ENCODE measurements at places on chromosomes 12 and 14.

GRCh38 chr12:130669205-130669557 lies 46.9 kb downstream of the RIMBP2 start:
- no peak for DNase-seq

GRCh38 chr14:37088356-37089215 lies 83.8 kb downstream of the SLC25A21 start:
- no peak for DNase-seq

DNA sequence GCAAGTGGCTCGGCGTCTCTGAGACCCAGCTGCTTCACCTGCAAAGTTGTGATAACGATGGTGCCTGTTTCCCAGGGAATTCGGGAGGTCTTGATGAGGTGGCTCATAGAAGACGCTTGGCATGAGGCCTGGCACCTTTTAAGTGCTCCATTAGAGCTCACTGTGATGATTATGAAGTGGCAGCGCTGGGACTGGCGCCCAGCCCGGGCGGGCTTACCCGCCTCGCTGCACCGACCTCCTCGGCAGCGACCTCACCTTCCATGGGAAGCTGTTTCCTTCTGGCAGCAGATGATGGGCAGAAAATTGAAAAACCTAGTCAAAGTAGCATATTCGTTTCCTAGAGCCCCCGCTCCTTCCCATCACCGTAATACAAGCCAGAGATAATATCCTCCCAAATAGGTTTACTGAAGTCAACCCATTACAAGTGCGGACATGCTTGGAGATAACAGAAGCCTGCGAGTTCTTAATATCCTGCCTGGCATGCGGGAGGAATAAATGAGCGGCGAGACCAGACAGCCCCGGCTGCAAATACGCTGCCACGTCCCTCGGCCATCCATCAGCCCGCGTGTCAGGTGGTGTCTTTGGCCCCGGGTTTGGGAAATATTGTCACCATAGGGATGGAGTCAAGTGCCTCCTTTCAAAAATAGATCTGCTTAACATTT lies 35.2 kb upstream of the DLK1 start:
- no peak for DNase-seq

GRCh38 chr12:101854747-101855146 lies 22.6 kb upstream of the DRAM1 start:
- DNase-seq = no peak

GRCh38 chr12:104749545-104749944 lies 208.5 kb downstream of the SLC41A2 start:
- no peak for DNase-seq

DNA sequence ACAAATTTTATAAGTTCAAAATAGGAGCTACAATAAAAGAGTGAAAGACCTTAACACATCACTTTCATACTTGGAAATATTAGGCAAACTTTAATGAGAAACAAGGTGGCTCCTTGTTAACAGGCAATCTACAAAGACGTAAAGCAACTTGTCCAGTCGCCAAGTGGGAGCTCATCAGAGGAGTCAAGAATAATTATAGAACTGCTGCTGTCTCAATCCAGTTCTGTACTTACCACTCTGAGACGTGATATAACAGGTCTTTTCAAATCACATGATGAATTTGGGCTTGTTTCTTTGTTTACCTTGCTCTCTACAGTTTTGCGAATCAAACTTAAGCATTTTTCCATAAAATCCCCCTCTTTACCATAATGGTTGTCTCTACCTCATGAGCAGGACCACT lies 3.6 kb downstream of the YBX3 start:
- no peak for DNase-seq

GRCh38 chr12:104485651-104486362 lies 29.1 kb downstream of the CHST11 start:
- peak; percentile 33 for DNase-seq

DNA sequence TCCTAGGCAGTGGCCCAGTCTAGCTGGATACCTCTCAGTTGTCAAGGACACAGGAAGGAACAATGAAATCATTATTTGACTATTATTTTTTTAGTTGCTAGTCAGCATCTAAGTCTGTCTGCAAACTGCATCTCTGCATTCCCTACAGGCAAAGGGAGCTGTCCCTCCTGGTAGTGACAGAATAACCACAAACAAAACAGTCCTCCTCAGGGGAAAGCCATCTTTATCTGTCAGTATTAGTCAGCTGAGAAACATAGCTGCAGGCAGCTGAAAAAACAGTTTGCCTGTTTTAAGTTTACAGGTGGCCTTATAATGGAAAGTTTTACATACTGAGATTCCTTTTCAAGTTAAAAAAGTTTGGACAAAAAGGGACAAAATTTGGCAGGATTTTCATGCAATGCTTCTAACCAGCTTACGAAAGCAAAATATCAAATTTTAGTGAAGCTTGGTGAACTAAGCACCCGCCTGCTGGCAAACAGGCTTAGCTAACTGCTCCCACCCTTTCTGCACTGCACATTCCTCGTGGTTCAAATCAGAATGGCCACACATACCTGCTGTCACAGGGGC lies 29.5 kb downstream of the SLC25A21 start:
- DNase-seq = no peak

- DNase-seq = no peak
Observed at GRCh38 chr12:16358878-16359277, 11.4 kb downstream of the MGST1 start.

DNA sequence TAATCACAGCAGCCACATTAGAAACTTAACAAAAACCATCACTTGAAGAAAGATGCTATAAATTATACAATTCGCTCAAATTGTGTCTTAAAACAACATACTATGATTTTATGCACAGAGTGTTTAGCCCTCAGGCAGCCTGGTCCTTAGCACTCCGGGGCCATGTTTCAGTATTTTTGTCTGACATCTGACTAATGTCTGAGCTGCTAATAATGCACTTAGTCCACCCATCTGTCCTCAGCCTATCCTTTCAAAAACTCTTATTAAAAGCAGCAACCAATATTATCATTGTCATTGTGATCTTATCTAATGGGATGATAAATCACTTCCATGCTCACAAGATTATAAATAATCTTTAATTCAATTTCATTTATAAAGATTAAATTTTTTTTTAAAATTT lies 602.7 kb upstream of the FOXG1 start:
- no peak for DNase-seq

DNA sequence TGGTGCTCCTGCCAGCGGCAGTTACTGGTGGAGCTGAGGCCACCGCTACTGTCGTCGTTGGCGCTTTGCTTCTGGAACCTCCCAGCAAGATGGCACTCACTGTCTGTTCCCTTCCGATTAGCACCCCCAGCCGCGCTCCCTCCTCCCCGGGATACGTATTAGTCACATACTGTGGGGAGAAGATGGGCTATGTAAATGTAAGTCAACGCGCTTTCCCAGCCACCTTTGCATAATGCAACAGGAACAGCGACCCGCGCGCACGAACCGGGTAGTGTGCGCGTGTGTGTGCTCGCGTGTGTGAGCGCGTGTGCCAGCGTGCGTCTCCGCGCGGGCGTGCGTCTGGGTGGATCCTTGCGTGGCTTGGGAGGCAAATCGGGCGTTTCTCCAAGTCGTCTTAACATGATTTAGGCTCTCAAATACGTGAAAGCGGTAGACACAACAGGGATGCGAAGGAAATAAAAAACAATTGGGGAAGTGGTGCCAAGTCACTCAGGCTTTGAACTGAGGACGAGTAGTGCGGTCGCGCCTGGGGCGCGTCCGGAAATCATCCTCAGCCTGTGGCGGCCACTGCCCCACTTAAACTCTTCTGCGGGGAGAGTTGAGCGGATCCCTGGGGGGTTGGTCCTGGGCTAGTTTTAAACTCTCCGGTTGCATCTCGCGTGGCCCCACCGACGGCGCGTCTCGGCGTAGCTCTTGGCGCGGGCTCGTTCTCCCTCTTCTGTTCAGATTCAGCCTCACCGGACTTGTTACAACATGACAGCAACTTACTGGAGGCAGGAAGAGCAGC lies 1.8 kb downstream of the FLRT2 start:
- no peak for DNase-seq

GRCh38 chr14:34965912-34966311 lies 16.9 kb upstream of the SRP54 start:
- DNase-seq = no peak

- no peak for DNase-seq
Observed at GRCh38 chr14:78968265-78968664, 798.1 kb downstream of the NRXN3 start.

- no peak for DNase-seq
Observed at GRCh38 chr14:39967885-39968284, 535.7 kb upstream of the FBXO33 start.

GRCh38 chr12:102540815-102541385 lies 60.5 kb upstream of the IGF1 start:
- no peak for DNase-seq

DNA sequence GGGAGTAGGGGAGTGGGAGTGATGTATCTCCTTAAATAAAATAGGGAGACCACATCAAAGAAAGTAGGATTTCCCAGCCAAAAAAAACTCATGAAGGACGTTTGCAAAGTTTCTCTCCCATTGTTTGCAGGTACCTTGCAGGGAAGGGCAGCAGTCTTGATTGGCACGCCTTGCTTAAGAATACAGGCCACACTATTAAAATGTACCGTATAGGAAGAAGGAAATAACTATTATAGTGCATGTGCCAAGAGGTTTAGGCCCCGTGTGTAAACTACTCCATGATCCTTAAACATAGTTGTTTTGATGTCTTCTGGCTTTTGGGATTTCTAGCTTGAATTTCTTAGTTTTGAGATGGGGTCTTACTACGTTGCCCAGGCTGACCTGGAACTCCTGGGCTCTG lies 42.5 kb downstream of the PRORP start:
- DNase-seq = no peak

DNA sequence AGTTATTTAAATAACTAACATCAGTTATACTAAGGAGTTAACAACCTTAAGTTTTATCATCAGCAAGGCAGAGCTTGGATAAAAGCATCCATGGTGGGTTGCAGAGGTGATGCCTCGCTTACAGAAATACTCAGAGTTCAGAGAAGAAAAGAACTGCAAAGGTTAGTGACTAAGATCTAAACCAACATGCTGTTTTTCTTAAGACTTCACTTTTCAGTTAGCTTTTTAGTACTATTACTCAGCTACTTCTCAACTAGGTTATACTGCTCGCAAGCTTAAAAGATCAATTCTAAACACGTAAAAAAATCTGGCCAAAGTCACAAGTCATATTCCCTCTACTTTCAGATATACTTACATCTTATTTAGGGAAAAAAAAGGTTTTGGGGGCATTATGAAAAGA lies 2.8 kb downstream of the PPP1CC start:
- DNase-seq = no peak

GRCh38 chr12:47748899-47749298 lies 9.8 kb downstream of the RAPGEF3 start:
- no peak for DNase-seq

- no peak for DNase-seq
Observed at GRCh38 chr14:30264161-30264560, 294.8 kb upstream of the G2E3 start.

DNA sequence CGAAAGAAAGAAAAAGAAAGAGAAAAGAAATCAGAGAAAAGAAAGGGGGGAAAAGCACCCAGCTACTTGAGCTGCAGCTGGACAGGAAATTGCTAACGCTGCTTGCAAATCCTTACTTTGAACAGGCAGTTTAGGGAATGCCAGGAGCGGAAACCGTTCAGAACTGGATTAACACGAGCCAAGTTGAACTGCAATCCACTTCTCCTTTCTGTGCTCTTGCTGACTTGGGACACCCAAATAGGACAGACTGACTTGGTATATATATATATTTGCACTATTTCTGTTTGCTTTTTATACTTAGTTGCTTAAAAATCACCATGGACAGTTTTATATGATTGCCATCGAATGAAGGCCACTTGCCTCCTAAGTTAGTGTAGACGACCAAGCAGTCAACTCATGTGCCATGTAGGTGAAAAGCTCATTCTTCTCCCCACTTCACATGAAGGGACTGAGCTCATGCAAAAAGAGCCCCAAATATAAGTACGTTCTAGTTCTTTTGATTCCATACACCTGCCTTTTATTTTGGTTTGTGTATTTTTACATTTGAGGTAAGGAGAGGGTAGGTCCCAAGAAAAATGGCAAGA lies 5.5 kb downstream of the DUSP6 start:
- no peak for DNase-seq

DNA sequence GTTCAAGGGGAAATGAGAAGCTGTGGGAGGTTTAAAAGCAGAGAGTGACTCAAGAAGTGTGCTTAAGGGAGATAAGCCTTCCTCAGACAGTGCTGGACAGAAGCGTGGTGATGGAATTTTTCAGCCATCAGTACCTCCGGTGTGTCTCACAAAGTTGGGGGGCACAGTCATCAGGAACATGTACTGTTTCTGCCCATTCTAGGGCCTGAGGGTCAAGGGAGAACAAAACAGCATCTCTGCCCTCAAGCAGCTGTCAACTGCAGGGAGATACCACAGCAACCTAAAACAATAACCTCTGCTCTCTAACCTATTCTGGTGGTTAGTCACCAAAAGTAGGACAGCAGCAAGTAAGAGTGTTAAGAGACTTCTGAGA lies 2.0 kb upstream of the STON2 start:
- DNase-seq = no peak

GRCh38 chr12:65335021-65335714 lies 56.7 kb downstream of the MSRB3 start:
- no peak for DNase-seq

DNA sequence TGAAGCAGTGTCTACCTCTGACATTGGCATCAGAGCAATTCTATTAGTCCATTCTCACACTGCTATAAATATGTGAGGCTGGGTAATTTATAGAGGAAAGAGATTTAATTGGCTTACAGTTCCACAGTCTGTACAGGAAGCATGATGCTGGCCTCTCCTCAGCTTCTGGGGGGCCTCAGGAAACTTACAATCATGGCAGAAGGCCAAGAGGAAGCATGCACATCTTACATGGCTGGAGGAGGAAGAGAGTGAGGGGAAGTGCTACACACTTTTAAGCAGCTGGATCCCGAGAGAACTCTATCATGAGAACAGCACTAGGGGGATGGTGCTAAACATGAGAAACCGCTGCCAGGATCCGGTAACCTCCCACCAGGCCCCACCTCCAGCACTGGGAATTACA lies 25.7 kb upstream of the SEL1L start:
- DNase-seq = no peak

DNA sequence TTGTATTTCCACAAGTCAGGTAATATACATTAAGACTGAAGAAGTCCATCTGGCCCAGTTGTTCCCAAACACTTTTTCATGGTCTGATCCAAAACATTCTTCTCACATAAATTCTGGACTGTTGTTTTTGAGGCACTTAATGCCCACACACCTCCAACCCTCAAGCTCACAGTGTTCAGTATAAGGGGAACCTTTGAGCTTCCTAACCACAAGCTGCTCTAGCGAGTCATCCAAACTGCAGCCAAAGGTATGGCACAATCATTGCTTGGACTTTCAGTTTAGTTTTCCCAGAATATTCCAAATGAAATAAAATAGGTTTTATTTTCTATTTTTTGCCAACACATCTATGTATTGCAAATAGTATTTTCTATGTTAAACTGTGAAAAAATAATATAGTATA lies 103.0 kb downstream of the PUS7L start:
- DNase-seq = no peak

DNA sequence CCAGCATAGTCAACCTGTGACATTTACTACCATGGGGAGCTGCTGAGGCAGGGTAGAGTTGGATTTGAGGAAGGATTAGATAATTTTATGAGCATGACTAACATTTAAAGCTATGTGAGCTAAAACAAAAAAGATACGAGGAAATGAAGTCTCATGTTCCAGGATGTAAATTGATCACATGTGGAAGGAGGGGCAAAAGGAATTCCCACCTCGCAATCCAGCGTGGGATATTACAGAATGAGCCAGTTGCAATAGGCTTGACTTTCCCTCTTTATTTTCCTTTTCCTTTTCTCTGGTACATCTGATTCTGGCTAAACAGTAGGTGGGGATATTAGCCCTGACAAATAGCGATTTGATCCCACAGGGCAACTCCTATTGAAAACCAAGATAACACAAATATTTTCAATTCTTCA lies 214.9 kb upstream of the HMGA2 start:
- DNase-seq = no peak

GRCh38 chr12:121003650-121004049 lies 12.6 kb downstream of the C12orf43 start:
- DNase-seq = no peak
